ENCODE measurements at places on chromosomes 6 and 20. TPM values are rescaled to one million over a fixed set of nuclear protein-coding genes. Genes with fewer than 3 reads are reported as not detected.

The RAB44 gene
- total RNA-seq: not detected

The POU5F1 gene
- total RNA-seq: not detected

The ASIP gene
- total RNA-seq: not detected

The GPR6 gene
- not detected for total RNA-seq

The MAN1A1 gene
- 93.8 TPM for total RNA-seq

The CFB gene
- 0.22 TPM for total RNA-seq

The CLVS2 gene
- total RNA-seq: not detected

The FLRT3 gene
- total RNA-seq: 0.33 TPM

The CRISP2 gene
- total RNA-seq: not detected

The OSER1 gene
- 40.7 TPM for total RNA-seq

The SLC22A16 gene
- under 0.01 TPM for total RNA-seq

The TFAP2D gene
- total RNA-seq: not detected

The PGBD1 gene
- total RNA-seq: 5.8 TPM

The BIRC7 gene
- total RNA-seq: not detected

The GLP1R gene
- not detected for total RNA-seq

The JPH2 gene
- total RNA-seq: not detected

The RFX6 gene
- total RNA-seq: not detected

The PRL gene
- total RNA-seq: not detected

The AIF1 gene
- 0.17 TPM for total RNA-seq

The RPP21 gene
- total RNA-seq: 16.1 TPM

The CAP2 gene
- 0.33 TPM for total RNA-seq

The HTR1E gene
- not detected for total RNA-seq

The PAK5 gene
- total RNA-seq: not detected

The LY6G6D gene
- total RNA-seq: not detected

The ENPP4 gene
- total RNA-seq: 0.26 TPM

The PANK2 gene
- 36.0 TPM for total RNA-seq

The MUC22 gene
- total RNA-seq: not detected

The CGAS gene
- 0.98 TPM for total RNA-seq

The CSNK2B gene
- 77.7 TPM for total RNA-seq

The LRRN4 gene
- not detected for total RNA-seq

The LHFPL5 gene
- total RNA-seq: not detected

The MICB gene
- 7.5 TPM for total RNA-seq

The BPIFB4 gene
- total RNA-seq: not detected

The SPATA25 gene
- 1.1 TPM for total RNA-seq

The SEMG1 gene
- total RNA-seq: not detected

The ISM1 gene
- not detected for total RNA-seq
